ENCODE measurements at places on chromosomes 12 and 14. TPM values are rescaled to one million over a fixed set of nuclear protein-coding genes. Genes with fewer than 3 reads are reported as not detected.

The INHBE gene
- not detected for total RNA-seq

The CD27 gene
- total RNA-seq = not detected

The CINP gene
- 83.6 TPM for total RNA-seq

The MYO1A gene
- total RNA-seq = not detected

The PPP1R36 gene
- 0.26 TPM for total RNA-seq

The TFCP2 gene
- total RNA-seq = 23.2 TPM

The PTGER2 gene
- total RNA-seq = 4.7 TPM

The PAPLN gene
- 0.35 TPM for total RNA-seq

The RIPK3 gene
- not detected for total RNA-seq

The KLHL33 gene
- total RNA-seq = 0.17 TPM

The MMP14 gene
- 85.0 TPM for total RNA-seq

Measured in PC-3 (cell line).